ENCODE measurements at places on chromosomes 11 and 22.

DNA sequence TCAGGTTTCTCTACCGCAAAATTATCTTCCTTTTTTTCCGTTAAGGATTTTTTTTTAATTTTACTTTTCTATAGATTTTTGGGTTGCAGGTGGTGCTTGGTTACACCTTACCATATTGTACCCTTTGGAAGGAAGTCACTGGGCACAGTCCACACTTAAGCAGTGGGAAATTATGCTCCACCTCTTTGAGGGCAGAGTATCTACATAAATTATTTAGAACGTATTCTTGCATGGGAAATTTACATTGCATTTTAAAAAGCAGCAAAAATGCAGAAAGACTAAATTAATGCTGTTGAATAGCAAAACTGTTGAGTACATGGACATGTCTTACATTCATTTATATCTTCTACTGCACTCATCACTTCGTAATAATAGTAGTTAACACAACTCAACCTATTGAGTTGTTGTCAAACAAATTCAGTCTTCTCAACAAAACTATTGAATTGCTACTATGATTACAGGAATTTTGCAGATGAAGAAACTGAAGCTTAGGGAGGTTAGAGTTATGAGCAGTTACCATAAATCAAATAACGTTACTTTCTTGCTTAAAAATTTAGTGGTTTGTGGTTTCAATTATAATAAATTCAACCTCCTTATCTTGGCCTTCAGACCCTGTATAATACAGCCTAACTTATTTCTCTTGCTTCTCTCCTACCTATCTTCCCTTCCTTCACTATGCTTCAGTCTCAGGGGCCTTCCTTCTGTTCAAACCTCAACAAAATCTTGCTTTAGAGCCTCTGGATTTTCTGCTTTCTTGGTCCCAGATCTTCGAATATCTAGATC lies 97.4 kb upstream of the ARHGAP20 start:
- DNase-seq = no peak

DNA sequence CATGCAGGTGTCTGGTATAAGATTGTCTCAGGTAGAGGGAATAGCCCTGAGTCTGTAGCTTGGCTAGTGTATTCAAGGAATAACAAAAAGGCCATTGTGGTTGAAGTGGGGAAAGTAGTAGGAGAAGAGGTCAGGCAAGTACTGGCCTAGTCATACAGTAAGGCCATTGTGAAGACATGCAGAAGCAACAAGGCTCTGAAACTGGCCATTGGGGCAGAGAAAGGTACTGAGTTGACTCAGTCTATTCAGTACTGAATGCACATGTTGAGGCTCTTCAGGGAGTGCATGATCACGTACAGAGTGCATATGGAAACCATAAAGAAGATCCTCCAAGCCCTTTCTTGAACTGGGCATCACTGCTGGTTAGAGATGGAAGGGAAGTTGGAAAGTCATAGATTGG lies 477.6 kb downstream of the SOX6 start:
- no peak for DNase-seq

DNA sequence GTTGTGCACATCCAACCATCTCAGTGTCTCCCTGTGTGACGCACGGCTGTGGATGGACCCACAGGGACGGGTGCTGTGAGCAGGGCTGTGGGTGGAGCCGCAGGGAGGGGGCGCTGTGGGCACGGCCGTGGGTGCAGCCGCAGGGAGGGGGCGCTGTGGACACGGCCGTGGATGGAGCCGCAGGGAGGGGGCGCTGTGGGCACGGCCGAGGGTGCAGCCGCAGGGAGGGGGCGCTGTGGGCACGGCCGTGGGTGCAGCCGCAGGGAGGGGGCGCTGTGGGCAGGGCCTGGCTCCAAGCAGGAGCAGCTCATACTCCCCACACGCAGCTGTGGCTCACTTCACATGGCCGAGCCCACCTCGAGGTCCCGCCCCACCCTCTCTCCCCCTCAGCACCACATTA lies 6.0 kb upstream of the MAPK11 start:
- peak; percentile 33 for DNase-seq

DNA sequence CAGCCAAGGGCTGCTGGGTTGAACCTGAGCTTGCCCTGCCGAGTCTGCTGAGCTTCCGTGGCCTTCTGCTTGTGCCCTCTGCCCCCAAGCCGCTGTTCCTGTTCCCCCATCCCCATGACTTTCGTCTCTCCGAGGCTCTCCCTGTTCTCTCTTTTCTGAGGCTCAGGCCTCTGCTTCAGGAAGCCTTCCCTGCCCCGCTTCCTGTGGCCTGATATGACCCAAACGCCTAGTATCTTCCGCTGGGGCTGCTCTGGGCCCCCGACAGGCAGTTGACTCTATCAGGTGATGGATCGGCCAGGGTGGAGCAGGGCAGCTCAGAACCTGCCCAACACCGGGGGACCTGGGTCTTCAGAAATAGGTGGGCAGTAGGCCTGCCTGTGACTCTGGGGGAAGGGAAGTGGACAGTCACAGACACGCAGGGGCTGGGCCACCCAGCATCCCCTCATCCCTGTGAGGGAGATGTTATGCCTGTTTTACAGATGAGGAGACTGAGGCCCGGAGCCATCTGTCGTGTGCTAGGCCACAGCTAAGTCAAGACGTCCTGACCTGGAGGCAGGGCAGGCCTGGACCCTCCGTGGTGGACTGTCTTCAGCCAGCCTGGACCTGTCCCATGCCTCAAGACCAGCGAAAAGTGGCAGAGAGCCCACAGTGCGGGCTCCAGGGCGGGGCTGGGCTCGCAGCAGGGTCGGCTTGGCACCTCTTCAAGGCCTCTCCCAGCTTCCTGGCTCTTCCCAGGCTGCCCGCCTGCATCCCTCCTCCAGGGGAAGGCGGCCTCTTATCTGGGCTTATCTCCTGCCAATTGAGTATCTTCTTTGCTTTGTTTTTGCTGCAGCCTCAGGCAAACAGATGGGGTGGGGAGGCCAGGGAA lies 16.2 kb downstream of the BAD start:
- DNase-seq = no peak

All from central memory CD4-positive, alpha-beta T cell (primary cell).